ENCODE measurements at places on chromosomes 6 and 20.

- DNase-seq: peak; percentile 44
Observed at GRCh38 chr6:121437851-121438651, 2.6 kb downstream of the GJA1 start.

DNA sequence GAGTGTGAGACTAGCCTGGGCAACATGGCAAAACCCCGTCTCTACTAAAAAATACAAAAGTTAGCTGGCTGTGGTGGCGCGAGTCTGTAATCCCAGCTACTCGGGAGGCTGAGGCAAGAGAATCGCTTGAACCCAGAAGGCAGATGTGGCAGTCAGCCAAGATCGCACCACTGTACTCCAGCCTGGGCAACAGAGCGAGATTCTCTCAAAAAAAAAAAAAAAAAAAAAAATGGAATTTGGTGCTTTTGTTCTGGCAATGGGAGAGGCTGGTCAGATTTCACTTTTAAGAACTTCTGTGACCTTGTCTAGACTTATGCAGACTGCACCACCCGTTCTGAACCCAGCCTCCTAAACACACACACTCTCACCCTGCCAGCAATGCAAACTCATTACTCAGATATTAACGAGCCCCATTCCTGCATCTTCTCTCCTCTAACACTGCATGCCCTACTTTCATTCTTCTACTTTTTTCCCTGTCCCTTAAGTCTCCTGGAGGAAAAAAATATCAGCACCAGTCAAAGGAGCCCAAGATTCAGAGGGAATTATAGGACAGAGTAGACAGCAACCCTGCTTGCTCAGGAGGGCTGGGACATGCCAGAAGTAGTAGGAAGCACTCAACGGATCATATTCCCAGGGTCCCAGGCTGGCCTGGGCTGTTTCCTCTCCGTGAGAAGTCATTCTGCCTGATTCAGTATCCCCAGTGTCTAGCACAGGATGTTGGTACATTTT lies 4.4 kb downstream of the MOCS1 start:
- peak; percentile 56 for DNase-seq

GRCh38 chr6:112251171-112251875 lies 3.0 kb downstream of the LAMA4 start:
- no peak for DNase-seq

GRCh38 chr6:41675176-41675775 lies 37.0 kb downstream of the MDFI start:
- DNase-seq: no peak

GRCh38 chr6:68967549-68968300 lies 332.6 kb downstream of the ADGRB3 start:
- peak; percentile 59 for DNase-seq

- no peak for DNase-seq
Observed at GRCh38 chr20:55175081-55175480, 699.7 kb downstream of the DOK5 start.

DNA sequence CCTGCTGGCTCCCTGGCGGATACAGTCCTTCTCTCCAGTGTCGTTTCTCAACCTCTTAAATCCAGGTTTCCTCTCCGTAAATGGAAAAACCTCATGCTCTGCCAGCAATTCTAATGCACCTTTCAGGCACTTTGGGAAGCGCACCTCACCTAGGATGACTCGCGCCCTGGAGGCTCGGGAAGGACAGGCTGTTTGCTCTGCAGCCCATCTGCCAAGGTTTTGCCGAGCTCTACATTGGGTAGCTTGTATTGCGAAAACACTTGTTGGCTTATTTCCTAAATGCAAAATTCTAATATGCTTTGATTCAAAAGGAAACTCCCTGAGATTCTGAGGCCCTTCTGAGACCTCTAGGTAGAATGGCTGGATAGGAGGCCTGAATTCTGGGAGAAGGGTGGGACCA lies 102.6 kb upstream of the MLN start:
- DNase-seq: peak; percentile 45

GRCh38 chr20:34876406-34877282 lies at the start of gene ACSS2:
Gene ACSS2 (plus strand): TSS chr20:34876612. CDS start chr20:34876646, 34 bp downstream.
- peak; percentile 10 for DNase-seq

GRCh38 chr20:21104921-21105320 lies 1.2 kb downstream of the LINC00237 start:
- no peak for DNase-seq

GRCh38 chr20:5078399-5078958 lies 41.3 kb downstream of the PCNA start:
- DNase-seq: peak; percentile 33

GRCh38 chr20:63833776-63834490 lies 2.9 kb upstream of the ZBTB46 start:
- no peak for DNase-seq

GRCh38 chr20:44023515-44024371 lies 109.1 kb downstream of the TOX2 start:
- DNase-seq: no peak

- DNase-seq: peak; percentile 99
Observed at GRCh38 chr20:13995086-13995665, at the start of gene MACROD2. Gene MACROD2 (plus strand): TSS chr20:13995516.

- DNase-seq: no peak
Observed at GRCh38 chr6:84773431-84774156, 9.2 kb upstream of the TBX18 start.

DNA sequence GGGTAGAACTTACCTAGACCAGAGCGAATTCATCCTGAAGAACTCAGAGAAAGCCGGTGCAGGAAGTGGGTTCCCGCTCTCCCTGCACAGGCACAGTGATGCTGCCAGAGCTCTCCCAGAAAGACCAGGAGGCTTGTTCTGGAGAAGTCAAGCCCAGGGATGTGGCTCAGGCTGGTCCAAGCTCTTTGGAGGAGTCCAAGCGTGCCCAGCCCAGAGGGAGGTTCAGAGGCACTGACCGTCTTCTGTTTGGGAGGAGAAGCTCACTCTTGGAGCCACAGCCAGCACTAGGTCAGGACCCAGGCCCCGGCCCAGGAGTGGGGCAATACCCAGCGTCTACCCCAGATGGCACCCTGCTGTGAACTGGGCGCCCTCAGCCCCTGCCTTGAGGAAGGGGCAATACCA lies 1.5 kb upstream of the PMEPA1 start:
- DNase-seq: peak; percentile 36

GRCh38 chr20:10542442-10542841 lies 107.3 kb downstream of the SLX4IP start:
- no peak for DNase-seq

GRCh38 chr6:96721227-96721626 lies 116.0 kb downstream of the GPR63 start:
- no peak for DNase-seq

- peak; percentile 37 for DNase-seq
Observed at GRCh38 chr6:15770347-15771143, 107.7 kb upstream of the DTNBP1 start.

DNA sequence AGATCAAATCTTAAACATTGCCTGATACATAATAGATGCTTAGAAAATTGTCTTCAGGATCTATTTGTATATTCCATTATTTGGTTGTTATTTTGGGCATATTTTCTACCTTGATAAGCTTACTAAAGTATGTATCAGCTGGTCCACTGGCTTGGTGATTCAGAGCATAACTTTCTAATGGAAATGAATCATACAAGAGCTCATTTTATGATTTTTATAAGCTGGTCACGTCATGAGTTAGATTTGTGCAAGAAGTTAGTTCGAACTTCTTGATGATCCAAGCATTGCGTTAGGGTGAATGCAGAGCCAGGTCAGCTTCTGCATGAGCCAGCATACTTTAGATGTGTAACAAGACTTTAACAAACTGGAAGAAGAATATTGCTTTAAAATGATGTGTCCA lies 144.5 kb upstream of the FLRT3 start:
- peak; percentile 86 for DNase-seq

- DNase-seq: peak; percentile 39
Observed at GRCh38 chr20:35773154-35773751, 1.4 kb downstream of the PHF20 start.

GRCh38 chr6:163373240-163373639 lies 41.3 kb upstream of the QKI start:
- DNase-seq: no peak

DNA sequence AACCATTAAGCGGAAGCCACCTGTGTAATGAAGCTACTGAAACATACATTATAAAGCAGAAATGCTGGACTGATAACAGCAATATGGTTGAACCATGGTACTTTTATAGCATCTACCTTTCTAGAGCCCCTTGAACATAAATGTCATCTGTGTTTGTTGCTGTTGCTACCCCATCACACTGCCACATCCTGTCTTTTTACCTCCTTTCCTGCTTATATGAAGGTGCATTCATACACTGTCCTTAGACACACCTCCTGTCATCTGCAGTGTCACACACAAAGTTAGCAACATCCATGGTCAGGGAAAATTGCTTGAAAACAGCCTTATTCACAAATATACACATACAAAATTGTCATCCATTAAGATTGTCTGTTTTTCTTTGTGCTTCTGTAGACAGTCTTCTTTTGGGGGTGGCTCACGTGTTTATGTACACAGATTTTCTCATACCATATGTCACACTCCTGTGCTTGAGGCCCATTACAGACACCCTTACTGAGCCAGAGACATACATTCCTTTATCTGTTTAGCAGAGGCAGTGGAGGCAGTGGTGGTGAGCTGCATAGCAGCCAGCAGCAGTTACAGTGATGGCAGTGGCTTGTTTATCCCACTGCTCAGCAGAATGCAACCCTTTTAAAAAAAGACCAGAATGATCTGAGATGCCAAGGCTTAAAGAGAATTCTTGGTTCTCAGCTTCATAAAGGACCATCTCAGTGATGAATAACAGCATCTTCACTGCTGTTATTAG lies 25.9 kb downstream of the C6orf62 start:
- no peak for DNase-seq

DNA sequence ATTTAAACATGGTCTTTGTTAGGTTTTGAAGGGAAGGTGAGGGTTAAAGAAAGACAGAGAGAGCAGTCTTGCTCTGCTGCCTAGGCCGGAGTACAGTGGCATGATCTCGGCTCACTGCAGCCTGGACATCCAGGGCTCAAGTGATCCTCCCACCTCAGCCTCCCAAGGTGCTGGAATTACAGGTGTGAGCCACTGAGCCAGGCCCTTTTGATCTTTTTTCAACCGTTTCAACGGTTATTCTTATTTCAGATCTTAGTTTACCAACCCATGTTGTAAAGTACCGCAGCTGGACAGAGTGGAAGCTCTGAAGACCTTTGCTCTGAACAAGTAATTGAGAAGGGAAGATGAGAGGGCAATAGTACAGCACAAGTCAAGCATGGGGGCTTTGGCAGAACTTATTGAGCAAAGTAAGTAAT lies 1.2 kb upstream of the SRPK1 start:
- DNase-seq: no peak

Data from PC-3 (cell line).